ENCODE measurements at places on chromosomes 2 and 18.

DNA sequence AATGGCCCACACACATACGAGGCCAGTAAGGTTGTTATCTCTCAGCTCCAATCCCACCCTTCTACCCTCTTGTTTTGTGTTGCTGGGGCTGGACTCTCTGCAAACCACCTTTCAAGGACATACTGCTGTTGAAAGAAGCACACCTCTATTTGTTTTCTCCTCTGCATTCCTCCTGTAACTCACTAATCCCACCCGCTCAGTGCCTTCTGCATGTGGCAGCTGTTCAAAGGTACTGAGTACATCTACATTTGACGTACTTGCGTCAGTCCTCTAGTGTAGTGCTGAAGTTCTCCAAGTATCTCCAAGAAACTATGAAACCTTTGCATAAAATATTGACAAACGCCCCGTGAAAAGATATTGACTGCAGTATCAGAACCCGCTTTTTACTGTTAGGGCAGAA lies 310.6 kb downstream of the AFF3 start:
- DNase-seq: no peak

- DNase-seq: peak; percentile 12
These were observed 72.8 kb downstream of the AQP4 start for GRCh38 chr18:26792661-26793060.

DNA sequence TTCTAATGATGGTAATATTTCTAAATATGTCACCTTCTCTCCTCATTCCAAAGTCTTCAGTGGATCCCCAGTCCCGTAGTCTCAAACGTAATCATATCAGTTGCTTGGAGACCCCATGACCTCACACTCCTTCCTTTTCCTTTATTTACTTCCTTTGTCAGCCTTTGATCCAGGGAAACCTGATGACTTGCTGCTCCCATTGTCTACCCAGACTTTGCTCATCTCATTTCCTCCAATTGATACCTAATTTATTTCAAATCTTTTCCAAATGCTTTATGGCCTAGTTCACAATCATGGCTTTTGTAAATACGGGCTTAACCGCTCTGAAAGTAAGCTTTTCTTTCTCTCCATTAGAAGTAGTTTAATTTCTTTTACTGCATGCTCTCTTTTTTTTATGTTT lies 402.4 kb upstream of the CYRIA start:
- DNase-seq: no peak

DNA sequence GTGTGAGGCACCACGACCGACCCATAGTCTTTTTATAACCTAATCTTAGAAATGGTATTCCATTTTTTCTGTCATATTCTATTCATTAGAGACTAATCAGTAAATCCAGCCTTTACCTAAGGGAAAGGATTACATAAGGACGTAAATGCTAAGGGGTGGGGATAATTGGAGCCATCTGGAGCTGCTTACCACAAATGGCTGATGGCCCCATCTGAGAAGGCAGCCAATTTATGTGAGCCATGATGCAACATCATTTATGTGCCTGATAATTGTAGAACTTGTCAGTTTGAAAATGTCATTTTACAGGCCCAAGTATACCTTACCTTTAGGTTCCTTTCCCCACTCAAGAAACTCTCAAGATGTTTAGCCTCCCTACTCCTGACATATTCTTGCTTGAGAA lies 44.0 kb downstream of the ARHGEF33 start:
- peak; percentile 85 for DNase-seq

DNA sequence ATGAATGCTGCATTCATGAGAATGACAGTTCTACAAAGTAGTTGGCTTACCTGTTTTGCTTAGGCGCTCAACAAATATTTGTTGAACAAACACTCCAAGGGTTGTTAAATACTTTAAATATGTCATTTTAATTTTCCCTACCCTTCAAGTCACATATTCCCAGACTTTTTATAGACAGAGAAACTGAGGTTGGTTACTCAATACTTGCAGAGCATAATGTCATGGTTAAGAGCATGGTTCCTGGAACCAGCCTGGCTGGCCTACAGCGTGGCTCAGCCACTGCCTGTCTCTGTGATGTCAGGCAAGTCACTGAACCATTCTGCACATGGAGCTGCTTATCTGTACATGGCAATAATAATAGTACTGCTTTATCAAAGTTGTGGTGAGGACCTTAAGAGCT lies 120.0 kb upstream of the STK17B start:
- no peak for DNase-seq

- DNase-seq: peak; percentile 59
These were observed 121.1 kb upstream of the FN1 start for GRCh38 chr2:215556979-215557378.

- DNase-seq: no peak
These were observed 11.5 kb downstream of the AMER3 start for GRCh38 chr2:130766711-130767407.

- DNase-seq: peak; percentile 4
These were observed 29.4 kb upstream of the CHMP3 start for GRCh38 chr2:86592547-86593230.

GRCh38 chr2:26580751-26581150 lies 60.4 kb downstream of the CIB4 start:
- DNase-seq: no peak

GRCh38 chr2:84839851-84840250 lies 41.0 kb downstream of the TRABD2A start:
- no peak for DNase-seq

GRCh38 chr2:126678269-126679065 lies 22.5 kb downstream of the GYPC start:
- DNase-seq: no peak

DNA sequence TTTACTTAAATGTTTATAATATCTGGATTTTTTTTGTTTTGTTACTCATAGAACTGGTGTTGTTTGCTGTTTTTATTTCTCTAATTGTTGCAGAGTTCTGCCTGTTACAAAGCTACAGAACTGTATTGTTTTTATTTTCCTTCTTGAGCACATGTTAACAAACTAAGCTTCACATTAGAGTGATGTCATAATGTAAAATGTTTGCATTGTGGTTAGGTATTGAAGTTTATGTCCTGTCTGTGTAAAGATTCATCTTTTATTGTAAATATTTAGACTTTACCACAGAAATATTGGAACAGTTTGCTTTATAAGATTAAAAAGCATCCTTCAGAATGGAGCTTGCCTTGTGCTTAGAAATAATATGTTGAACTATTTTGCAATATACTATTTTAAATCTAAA lies 67.7 kb downstream of the CLIP4 start:
- no peak for DNase-seq

DNA sequence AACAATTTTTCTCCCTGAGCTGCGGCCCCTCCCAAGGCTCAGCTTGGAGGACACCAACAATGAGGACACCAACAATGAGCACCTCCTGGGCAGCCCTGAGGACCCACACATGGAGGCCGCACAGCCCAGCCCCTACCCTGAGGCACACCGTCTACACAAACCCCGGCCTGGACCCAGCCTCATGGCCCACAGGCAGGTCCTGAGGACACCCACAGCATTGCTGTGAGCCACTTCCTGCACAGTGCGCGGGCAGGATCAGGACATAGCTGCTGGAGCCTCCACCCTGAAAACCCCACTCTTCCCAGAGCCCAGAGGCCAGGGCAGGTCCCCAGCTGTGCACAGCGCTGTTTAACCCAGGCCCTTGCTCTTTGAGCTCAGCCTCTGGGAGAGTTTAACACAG lies 194.3 kb downstream of the RTP5 start:
- no peak for DNase-seq

DNA sequence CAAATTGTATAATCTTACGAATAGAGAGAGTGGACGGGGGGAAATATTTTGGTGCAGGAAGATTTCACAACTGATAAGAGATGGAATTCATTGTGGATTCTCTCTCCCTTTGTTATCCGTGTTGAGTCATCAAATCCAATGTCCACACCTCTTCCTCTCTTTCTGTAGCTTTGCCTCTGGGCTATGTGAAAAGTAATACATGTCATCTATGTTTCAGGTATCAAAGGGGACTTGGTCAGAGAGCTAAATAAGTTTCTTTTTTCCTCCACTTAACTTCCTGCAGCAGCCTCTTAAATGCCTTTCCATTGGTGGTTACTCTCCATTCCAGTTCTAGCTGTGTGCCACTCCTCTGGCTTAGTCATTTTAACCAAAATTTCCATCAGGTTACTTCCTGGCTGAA lies 169.3 kb upstream of the NXPH2 start:
- DNase-seq: peak; percentile 27

DNA sequence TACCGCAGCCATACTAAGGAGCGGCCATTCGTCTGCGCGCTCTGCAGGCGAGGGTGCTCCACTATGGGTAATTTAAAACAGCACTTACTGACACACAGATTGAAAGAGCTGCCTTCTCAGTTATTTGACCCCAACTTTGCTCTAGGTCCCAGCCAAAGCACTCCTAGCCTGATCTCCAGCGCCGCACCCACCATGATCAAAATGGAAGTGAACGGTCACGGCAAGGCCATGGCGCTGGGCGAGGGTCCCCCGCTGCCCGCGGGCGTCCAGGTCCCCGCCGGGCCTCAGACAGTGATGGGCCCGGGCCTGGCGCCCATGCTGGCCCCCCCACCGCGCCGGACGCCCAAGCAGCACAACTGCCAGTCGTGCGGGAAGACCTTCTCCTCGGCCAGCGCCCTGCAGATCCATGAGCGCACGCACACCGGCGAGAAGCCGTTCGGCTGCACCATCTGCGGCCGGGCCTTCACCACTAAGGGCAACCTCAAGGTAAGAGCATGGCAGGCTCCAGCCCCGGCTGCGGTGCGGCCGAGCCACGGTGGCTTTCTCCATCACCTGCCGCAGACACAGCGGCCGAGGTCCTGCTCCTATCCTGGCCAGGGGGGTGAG lies 15.5 kb downstream of the SALL3 start:
- no peak for DNase-seq

- no peak for DNase-seq
These were observed 294.9 kb upstream of the CYRIA start for GRCh38 chr2:16960579-16960978.

GRCh38 chr2:85151026-85151425 lies 17.8 kb downstream of the TCF7L1 start:
- DNase-seq: no peak

DNA sequence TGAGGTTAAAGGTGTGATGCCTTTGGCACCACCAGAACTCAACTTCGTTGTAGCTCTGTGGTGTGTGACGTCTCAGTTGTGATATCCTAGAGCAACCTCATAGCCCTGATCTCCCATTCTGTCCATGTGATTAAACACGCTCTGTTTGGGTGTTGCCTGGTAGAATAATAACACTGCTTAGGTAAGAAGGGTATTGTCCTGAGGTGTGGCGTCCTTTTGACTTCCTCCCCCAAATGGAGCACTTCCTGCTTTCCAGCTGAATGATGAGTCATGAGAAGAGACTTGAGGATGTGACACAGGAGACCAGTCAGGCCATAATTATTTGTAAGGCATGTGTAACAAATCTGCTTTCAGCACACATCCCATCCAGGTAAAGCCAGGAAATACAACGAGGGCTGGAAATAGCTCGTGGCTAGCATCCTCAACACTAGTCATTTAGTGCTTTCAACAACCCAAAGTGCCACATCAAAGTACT lies 100.7 kb downstream of the RAPGEF4 start:
- peak; percentile 71 for DNase-seq

GRCh38 chr18:58520969-58521368 lies 107.9 kb downstream of the ALPK2 start:
- DNase-seq: no peak

GRCh38 chr2:150256736-150257135 lies 230.7 kb downstream of the RND3 start:
- DNase-seq: peak; percentile 38

DNA sequence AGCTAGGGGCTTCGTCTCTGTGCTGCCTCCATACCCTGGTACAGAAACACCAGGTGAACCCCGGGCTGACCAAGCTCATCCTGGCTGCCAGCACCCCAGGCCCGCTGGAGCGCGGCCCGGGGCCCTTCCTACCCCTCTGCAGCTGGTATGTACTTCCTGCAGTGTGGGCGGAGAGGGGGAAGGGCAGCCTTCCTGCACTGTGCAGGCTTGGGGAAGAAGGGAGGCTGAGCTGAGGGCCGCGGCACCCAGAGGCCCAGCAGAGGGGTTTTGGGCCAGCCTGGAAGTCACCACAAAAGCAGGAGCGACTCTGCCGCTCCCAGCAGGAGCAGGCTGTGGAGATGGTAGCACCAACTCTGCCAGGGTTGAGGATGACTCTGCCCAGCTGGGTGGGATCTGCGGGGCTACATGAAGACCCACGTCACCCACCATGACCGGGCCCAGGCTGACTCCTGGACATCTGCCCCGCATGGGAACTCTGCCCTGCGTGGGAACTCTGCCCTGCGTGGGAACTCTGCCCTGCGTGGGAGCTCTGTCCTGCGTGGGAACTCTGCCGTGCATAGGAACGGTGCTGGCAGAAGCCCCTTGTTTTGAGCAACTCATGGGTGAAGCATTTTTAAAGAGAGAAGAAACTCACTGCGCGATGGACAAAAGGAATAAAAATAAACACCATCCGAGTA lies 273.3 kb downstream of the NDUFA10 start:
- DNase-seq: no peak

DNA sequence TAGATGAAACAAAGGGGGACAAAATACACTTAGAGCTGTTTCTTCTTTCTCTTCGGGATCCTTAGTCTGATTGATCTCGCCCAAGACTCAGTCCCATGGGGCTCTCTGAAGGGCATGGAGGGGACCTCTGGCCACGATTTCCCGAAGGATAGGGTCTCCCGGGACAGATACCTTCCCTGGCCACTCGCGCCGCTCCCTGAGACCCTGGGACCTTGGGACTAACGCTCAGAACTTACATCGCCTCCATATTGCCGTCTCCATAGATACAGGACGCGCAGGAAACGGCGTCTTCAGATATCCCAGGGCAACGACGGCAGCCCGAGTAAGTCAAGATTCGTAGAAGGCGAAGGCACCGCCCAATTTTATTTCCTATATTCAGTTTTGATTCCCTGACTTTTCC lies at the start of gene CFAP65:
Gene CFAP65, minus strand, starts transcription at position 265 of the 400 bp plus-strand sequence. CDS start 2,468 bp downstream, outside the sequence.
- peak; percentile 51 for DNase-seq

GRCh38 chr18:79755496-79756142 lies 42.1 kb upstream of the KCNG2 start:
- no peak for DNase-seq

DNA sequence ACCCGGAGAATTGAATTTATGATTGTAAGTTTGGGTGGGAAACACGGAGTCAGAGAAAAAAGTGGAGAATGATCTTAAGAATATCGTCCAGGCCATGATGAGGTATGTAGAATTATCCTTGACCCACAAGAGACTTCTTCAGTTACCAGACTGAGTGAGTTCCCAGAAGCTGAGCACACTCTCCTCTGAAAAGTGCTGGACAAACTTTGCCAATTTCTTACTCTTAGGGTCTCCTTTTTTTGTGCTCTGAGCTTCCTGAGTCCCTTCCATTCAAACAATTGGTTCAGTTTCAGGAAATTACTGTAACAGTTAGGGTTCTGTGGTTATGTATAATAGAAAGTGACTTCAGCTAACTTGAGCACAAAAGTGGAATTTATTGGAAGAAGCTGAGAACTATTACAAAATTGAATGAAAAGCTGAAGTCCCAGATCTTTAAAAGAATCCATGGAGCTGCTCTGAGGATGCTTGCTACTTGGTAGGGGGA lies 50.6 kb upstream of the EHBP1 start:
- DNase-seq: no peak

DNA sequence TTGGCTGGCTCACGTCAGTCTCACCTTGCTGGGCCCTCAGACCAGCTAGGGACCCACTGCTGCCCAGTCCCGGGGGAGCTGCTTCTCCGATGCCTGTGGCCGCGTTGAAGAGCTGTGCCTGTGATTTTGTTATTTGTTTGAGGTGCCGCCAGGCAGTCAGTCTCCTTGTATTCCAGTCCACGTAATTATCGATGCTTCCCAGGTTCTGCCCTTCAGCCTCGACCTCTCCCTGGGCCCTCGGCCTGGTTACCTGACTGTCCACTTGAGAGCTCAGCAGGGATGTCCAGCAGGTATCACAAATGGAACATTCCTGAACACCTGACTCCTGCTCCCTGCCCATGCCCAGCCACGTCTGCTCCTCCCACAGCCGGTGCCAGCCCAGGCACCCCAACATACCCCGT lies 195.9 kb upstream of the HS6ST1 start:
- no peak for DNase-seq
